ENCODE measurements at places on chromosomes 11 and 22.

DNA sequence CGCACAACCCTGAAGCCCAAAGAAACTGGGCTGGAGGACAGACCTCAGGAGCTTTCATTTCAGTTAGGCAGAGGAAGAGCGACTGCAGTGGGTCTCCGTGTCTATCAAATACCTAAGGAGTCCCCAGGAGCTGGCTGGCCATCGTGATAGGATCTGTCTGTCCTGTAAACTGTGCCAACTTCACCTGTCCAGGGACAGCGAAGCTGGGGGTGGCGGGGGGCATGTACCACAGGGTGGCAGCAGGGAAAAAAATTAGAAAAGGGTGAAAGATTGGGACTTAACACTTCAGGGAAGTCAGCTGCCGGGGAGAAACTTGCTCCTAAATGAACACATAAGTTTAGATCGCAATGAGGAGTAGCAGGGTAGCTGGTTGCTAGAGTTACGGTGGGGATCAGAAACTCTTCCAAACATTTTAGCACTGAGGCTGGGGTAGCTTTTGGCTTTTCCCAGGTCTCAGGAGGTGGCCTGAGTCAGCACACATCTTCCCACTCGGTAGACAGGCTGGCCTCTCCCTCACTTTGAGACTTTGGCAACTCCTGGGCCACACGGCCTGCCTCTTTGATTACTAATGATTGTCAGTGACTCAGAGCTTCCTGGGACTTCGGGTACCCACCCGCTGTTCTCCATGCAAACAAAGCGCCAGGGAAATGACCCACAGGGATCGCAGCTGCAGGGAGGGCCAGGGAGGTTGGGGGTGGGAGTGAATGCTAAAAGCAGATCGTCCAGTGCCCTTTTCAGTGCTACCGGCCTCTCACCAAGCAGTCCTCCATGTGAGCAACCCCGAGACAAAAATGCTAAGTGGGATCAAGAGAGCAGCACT, 2.9 kb upstream of the MTFP1 start:
- no peak for DNase-seq

GRCh38 chr11:102134597-102134996, 24.4 kb downstream of the YAP1 start:
- no peak for DNase-seq

DNA sequence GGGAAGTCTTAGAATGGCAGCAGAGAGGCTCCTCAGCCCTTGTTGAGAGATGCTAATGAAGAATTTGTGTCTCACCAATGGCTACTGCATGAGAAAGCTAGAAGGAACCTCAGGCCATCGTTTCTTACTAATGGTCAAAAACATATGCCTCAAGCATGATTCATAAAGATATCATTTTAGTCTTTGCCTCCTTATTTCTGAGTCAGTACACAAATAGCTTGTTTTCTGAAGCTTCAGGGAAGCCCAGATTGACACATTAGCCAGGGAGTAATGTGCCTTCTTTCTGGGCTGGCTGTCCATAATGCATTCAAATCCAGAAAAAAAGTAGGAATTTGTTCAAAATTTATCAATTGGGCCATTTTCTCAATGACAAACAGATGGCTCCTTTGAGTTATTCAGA, 169.4 kb upstream of the ZBED5 start:
- no peak for DNase-seq

DNA sequence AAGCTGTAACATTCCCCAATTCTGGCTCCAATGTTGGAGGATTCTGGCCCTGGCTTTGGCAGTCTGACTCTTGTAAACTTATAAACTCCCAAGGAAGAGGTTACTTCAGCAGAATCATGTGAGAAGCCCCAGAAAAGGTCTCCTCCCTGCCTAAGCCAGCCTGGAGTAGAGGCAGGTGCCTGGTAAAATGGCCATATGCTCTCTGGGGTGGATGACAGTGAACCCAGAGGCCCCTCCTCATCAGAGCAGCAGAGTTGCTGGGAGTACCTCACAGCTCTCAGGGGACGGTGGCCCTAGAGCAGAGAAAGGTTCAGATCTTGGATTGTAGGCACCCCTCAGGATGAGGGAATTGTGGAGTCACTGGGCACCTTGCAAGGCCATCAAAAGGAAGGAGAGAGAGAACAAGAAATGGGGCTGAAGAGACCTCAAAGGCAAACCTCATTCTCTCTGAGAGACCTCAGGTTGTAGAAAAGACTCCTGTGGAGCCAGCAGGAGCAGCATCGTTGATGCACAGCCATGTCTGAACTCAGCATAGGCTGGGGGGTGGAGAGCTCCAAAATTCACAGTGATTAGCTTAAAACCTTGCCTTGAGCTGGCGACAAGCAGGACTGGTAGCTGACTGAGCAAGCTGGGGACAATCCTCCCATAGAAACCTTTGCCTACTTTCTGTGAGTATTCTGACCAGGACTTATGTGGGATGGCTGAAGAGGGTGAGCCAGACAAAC, 4.9 kb upstream of the P2RY6 start:
- no peak for DNase-seq

DNA sequence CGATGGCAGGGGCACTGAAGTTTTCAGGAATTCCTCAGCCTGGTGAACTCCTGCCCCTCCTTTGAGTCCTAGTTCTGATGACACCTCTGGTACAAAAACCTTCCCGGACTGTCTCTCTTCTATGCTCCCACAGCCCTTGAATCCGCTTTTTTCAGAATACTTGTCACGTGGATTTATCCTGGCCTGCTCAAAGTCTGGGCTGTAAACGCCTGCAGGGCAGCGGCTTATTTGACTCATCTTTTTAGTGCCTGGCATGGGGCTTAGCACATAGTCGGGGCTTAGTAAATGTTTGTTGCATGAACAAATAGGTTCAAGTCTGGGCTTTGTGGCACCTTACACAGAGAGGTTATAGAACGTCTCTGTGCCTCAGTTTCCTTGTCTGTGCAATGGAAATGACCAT, 13.4 kb upstream of the KCNJ11 start:
- DNase-seq: no peak

GRCh38 chr11:12073886-12074285, 36.5 kb upstream of the MICAL2 start:
- DNase-seq: no peak

GRCh38 chr11:64475145-64475544, 115.9 kb upstream of the SLC22A12 start:
- no peak for DNase-seq

DNA sequence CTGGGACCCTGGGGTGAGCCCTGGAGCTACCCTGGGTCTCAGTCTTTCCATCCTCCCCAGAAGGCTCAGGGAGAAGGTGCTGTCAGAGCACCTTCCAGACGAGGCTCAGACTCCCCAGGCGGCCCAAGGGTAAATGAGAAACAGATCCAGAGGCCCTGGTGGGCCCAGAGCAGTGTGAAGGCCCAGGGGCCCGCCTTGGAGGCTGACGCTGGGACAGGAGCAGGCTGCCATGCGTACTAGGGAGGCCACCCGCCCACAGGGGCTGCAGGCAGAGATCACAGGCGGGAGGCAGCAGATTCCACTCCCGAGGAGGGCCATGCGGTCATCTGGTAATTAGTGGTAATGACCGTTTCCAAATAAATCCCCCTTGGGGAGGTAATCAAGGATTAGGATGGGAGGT, 5.2 kb downstream of the WNT11 start:
- DNase-seq: no peak

DNA sequence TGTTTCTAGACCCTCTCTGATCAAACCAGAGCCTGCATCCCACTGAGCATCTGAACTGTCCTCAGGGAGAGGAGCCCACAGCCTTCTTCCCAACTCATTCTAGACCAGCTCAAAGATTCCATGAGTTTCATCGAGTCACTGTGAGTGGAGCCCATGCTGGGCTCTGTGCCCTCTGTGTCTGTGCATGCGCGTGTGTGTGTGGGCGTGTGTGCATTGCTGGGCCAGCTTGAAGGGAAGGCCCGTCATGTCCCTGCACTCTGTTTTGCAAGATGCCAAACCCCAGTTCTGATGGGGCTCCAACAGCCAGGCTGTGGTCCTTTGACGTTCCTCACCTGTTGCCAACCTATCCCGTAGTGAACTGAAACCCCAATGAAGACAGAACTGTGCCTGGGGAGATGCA, 7.1 kb downstream of the MPEG1 start:
- no peak for DNase-seq

Measured in T-cell (primary cell).